Fibroblast of skin of right biceps (primary cell): ENCODE measurements at places on chromosomes 6 and 20.

DNA sequence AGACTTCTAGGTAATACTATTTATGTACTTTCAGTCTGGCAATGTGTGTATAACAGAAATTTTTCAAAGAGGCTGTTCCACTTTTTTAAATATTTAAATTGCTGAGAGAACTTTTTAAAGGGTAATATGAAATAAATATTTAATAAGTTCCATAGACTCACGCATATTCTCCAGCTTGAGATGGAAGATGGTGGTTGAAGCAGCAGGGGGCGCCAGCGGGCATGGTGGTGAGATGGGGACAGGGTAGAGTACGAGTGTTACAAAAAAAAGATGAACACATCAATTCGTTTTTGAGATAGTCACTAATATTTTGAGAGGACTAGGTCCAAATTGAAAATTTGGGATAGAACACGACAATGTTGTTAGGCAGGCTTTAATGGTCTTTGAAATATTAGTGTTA is 68.4 kb downstream of the RSPO3 start:
- DNase-seq = no peak

- DNase-seq = no peak
Observed at GRCh38 chr20:44435630-44436335, 39.9 kb upstream of the TTPAL start.

- DNase-seq = no peak
Observed at GRCh38 chr6:61868507-61869080, 417.4 kb downstream of the KHDRBS2 start.

GRCh38 chr6:69005199-69005598 is 370.1 kb downstream of the ADGRB3 start:
- peak; percentile 44 for DNase-seq

GRCh38 chr6:169161572-169162167 is 92.0 kb downstream of the THBS2 start:
- no peak for DNase-seq

DNA sequence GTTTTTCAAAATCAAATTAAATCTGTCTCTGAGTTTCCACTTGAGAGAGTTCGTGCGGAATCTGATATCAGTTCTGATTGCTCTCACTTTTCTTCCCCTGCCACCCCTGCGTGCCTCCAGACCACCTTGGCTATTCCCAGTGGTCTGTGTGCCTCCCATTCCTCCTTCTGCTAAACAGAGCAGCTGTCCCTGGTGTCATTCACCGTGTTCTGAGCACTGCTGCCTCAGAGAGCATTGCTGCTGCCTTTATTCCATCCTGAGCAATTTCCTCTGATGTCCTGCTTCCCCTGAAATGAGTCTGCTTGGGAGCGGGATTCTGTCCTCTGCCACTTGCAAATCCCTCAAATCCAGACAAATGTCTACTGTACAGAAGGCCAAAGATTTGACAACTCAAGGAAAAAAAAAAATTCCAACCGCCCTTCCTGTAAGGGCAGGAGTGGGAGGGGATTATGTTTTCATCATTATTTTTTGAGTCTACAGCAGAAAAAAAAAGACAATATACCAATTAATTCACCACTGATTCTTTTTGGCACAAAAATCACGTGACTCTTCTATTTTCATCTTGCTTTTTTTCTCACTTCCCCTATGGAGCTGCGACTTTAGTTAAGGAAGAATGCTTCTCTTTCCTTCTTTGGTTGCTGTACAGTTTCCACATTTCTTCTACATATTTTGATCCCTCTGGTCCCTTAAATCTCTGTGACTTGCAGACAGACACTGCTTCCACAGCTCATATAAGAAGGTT is 833.0 kb downstream of the EPHA7 start:
- DNase-seq = no peak

GRCh38 chr20:3753098-3753497 is 14.5 kb downstream of the ADISSP start:
- peak; percentile 58 for DNase-seq

GRCh38 chr6:147506704-147507114 is 1.8 kb upstream of the SAMD5 start:
- peak; percentile 38 for DNase-seq

GRCh38 chr6:159324596-159324995 is 155.4 kb downstream of the FNDC1 start:
- no peak for DNase-seq

- peak; percentile 40 for DNase-seq
Observed at GRCh38 chr20:3716195-3716834, 3.9 kb upstream of the SIGLEC1 start.

- DNase-seq = no peak
Observed at GRCh38 chr20:48690888-48691287, 136.9 kb downstream of the PREX1 start.

DNA sequence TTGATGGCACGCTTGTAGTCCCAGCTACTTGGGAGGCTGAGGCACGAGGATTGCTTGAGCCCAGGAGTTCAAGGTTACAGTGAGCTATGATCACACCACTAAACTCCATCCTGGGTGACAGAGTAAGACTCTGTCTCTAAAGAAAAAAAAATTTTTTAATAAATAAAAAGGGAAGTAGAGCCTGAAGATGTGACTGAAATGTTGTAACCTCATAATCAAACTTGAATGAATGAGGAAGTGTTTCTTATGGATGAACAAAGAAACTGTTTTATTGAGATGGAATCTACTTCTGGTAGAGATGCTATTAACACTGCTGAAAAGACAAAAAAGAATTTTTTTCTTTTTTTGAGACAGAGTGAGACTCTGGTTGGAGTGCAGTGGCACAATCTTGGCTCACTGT is 6.7 kb downstream of the MAK start:
- DNase-seq = no peak

DNA sequence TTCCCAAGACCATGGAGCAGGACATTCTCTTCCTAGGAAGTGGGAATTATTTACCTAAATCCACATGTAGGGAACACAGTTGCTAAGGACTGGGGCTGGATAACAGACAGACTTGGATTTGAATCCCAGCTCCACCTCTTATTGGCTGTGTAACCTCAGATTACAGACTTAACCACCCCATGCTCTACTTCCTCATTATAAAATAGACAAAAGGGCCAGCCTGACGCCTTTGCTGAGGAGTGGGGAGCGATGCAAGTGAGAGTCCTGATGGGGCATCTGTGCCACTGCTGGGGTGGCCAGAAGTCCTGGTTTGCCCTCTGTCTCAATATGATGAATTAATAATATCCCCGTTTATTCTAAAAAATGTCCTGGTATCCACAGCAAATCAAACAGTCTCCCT is 46.8 kb downstream of the SPATA2 start:
- no peak for DNase-seq
